D341Med (cell line): ENCODE measurements at places on chromosomes 16 and 17.

DNA sequence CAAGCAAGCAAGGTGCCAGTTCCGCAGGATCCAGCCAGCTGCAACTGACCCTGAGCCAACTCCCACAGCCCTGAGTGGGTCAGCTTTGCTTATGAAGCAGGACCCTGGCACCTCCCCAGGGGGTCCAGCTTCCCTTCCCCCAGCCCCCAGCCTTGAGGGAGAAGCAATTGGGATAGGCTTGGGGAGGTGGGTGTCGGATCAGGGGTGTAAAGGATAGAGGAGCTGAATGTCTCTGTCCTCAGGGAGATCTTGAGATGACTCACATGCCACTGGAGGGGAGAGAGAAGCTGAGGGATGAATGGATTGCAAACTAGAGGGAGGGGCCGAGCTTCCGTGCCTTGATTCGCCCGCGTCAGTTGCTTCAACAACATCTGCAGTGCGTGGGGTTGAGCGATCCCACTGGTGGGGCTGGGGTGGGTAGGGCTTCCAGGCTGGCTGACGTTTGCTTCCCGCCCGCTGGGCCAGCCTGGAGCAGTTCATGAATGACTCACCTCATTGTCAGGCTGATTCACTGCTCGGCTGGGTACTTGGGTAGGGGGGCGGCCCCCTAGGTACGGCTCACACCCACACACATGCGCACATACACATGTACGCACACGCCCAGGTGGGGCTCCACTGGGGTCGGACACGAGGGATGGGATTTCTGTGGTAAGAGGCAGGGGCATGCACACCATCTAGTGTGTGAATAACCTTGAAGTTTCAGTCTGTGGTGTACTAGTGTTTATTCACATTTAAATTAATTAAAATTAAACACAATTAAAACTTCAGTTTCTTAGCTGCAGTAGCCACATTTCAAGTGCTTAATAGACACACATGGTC is 3.6 kb upstream of the HROB start:
- DNase-seq, result no peak

DNA sequence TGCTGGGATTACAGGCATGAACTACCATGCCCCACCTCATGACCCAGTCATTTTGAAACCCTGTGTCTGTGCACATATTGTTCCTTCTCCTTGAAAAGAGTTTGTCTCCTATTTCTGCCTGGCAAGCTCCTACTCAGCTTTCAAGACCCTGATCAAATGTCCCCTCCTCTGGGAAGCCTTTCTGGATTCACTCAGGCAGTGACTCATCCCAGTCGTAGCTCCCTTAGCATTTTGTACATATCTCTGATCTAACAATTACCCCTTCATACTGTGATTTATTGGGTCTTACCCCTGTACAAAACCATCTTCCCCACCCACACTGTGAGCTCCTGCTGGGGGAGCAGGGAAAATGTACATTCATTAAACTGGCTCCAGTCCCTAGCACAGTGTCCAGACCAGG is 18.1 kb upstream of the ABCC12 start:
- DNase-seq, result no peak

GRCh38 chr16:58628845-58629732 is 537 bp downstream of the CNOT1 start:
- no peak for DNase-seq

- DNase-seq, result no peak
These were observed 70.1 kb downstream of the NLK start for GRCh38 chr17:28112606-28113005.

GRCh38 chr17:62780951-62781350 is 27.2 kb downstream of the MARCHF10 start:
- no peak for DNase-seq

- no peak for DNase-seq
These were observed 6.9 kb upstream of the WDR59 start for GRCh38 chr16:74991593-74992403.

- no peak for DNase-seq
These were observed 49.2 kb upstream of the CBFA2T3 start for GRCh38 chr16:89026121-89026612.

- no peak for DNase-seq
These were observed 12.7 kb upstream of the DNAH17 start for GRCh38 chr17:78589885-78590284.

DNA sequence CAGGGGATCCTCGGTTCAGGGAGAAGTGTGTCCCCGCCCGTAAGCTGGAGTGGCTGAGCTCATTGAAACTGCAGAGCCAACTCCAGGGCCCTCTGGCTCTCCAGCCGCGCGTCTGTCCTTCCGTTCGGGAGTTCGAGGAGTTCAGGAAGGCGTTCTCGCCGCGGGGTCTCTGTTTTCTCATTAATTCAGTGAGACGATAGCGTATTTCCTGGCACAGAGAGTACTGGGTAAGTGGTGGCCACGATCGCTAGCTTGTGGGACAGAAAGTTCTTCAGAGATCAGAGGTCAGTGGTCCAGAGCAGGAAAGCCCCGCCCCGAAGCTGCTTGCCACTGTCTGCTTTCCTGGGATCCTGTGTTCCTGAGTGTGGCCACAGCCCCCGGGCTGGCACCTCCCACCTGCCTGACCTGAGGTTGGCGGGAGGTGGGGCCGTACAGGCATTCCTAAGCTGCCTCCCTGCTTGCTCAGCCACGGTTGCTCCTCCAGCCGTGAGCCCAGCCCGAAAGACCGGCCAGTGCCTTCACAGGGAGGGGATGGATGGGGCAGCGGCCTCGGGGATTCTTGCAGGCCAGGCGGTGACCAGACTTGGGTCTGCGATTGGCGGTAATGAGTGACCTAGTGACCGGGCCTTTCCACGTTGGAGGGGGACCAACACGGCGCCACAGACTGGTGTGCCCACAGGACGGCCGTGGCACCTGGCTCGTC is 8.9 kb downstream of the BAIAP2 start:
- no peak for DNase-seq

DNA sequence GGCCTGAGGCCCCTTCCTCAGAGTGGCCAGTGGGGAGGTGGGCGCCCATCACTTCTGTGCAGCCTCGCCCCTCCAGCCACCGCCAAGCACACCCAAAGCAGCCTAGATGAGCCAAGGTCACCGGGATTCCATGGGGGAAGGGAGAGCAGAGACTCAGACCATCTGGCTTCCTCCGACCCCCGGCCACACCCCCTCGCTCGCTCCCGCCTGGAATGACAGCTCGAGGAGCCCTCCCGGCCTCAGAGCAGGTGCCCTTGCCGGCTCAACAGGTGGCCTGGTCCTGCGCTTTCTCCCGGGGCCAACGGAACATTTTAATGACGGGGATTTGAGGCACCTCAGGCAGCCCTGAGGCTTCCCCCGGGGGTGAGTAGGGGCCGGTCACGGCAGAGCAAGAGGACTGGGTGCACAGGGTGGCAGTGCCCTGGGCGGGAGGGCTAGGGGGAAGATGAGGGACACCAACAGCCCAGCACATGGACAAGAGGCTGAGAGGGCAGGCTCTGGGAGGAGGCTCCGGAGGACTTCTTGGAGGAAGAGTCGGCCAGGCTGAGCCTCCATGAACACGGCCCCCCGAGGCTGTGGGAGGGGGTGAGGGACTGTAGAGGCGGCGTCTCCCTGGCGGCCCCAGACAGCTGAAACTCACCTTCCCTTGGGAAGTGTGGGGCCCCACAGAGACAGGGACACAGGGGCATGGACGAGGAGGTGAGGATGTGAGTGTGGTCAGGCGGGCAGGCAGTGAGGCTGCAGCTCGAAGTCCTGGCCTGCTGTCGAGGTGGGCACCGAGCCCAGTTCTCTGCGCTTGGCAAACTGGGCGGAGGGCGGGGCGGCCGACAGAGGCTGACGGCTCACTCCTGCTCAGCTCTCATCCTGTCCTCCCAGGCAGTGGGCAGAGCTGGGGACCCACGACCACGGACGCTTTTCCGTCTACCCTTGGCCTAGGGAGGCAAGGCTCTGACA is 12.5 kb upstream of the C1QTNF8 start:
- no peak for DNase-seq

GRCh38 chr16:83994087-83994486 is 26.0 kb downstream of the NECAB2 start:
- no peak for DNase-seq

DNA sequence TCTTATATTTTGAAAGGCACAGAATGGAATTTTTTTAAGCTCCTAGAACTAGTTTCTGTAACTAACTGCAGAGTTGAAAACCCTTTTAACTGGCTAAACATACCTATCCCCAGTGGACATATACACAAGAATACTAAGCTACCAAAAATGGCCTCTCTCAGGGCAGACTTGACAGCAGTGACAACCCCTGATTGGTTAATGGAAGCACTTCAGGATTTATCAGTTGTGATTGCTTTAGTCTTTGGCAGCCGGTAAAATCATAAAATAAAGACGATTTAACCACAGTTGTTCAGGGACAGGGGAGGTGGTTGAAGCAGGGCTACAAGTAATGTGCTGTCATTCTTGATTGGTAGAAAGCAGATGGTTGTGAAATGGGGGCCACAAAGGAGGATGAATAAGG is 452.0 kb upstream of the SOX9 start:
- DNase-seq, result no peak

DNA sequence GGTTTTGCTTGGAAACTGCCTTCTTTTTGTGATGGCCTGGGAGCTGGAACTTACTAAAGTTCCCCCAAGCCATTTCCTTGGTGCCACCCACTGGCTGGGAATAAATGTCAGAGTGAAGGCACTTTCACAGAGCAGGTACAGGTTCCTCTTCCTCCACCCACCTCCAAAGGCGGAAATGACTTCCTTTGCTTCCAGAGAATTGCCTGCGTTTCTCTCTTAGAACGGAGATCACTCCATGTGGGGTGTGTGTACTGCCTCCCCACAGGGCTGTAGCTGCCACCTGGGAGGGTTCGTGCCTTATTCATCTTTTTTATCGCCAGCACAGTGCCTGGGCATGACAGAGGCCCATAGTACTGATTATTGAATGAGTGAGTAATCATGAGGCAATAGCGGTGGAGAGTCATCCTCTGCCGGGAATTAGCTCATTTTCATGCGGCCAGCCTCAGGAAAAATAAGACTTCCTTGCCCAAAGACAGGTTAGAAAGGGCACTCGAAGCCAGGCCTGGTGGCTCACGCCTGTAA is 32.2 kb upstream of the HAS3 start:
- no peak for DNase-seq

DNA sequence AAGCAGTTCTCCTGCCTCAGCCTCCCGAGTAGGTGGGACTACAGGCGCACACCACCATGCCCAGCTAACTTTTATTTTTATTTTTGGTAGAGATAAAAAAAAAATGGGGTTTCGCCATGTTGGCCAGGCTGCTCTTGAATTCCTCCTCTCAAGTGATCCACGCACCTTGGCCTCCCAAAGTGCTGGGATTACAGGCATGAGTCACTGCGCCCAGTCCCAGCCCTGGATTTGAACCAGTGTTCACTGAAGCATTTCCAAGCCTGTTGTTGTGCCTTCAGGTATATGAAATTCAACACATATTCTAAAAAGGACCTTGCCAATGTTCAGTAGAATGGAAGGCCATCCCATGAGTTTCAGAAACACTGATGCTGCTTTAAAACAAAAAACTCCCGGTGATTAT is 165.3 kb downstream of the SLC39A11 start:
- no peak for DNase-seq

DNA sequence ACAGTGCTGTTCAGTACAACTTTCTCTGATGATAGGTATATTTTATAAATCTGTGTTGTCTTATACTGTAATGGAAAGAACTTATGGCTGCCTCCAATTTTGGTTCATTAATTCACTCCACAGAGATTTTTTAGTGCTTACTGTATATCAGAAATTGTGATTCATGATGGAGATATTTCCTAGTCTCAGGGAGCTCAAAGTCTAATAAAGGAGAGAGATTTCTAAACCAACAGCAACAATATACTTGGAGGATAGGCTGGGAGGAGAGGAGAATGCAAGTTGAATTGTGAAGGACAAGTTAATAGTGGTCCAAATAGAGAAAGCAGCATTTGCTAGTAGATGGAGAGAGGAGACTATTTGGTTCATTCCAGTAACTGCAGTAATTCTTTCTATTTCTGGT is 63.5 kb downstream of the TANC2 start:
- no peak for DNase-seq

- no peak for DNase-seq
These were observed 26.3 kb downstream of the SEC14L5 start for GRCh38 chr16:4984174-4984990.

DNA sequence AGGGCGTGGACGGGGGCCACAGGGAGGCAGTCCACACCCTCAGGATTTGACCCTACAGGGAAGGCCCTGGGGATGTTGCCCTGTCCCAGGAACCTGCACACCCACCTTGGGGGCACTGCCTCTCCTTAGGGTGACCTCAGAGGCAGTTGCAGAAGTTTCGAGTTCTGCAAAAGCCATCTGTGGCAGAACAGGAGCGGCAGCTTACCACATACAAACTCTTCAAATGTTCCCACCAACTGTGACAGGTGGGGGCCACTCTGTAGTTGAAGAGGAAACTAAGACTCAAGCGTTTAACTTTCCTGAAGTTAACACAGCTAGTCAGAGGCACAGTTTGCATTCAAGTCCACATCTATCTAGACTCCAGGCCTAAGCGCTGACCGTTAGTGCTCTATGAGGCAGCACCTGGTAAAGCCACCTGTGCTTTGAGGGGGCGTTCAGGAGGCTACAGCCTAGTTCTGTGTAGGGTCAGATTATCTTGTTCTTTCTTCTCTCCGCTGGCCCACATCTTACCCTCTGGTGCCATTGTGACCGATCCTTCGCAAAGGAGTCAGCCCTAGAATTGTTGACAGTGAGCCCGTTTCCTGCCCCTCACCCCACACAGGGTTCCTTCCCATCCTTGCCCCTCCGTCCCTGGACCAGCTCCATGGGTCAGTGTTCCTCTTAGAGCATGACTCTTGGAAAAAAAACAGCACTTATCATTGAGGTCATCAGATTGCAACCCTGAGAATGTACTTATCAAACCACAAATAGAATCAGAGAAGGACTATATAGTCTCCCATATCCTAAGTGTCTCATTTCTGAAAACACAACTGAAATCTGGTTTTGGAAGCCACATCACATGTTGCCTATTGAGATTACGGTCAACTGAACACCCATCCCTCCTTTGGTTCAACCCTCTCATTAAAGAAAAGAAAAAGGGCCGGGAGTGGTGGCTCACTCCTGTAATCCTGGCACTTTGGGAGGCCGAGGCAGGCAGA is 45.4 kb downstream of the CDH1 start:
- no peak for DNase-seq

DNA sequence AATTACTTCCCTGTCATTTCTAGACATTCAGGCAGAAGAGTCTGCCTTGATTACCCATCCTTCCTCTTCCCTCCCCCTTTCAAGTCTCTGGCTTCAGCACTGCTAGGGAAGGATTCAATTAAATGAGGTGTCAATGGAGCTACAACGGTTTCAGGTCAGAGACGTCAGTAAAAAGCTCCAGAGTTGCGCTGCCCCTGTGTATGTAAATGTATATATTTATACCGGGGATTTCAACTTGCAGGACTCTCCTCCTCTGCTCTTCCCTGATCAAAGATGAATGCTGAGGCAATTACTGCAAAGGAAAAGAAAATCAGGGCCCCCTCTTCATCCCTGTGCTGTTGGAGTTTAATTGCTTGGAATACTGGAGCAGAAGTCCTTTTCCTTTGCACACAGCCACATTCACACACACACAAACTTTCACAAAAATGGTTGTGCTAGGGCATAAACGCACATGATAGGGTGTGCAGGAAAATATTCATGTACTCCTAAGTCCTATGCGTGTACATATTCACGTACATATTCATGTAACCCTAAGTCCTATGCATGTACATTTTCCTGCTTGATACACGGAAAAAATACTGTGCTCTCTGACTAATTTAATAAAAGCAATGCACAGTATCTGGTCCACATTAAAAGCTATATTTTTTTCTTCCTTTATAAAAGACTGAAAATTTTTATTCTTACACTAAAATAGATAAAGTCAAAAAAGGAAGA is 129.7 kb upstream of the PMFBP1 start:
- DNase-seq, result no peak

GRCh38 chr16:57387598-57388354 is 15.5 kb downstream of the CX3CL1 start:
- no peak for DNase-seq

GRCh38 chr17:4859816-4860625 is 26.9 kb downstream of the MINK1 start:
- DNase-seq, result no peak
